ENCODE measurements at places on chromosomes 2 and 18. TPM values are rescaled to one million over a fixed set of nuclear protein-coding genes. Genes with fewer than 3 reads are reported as not detected.

DNA sequence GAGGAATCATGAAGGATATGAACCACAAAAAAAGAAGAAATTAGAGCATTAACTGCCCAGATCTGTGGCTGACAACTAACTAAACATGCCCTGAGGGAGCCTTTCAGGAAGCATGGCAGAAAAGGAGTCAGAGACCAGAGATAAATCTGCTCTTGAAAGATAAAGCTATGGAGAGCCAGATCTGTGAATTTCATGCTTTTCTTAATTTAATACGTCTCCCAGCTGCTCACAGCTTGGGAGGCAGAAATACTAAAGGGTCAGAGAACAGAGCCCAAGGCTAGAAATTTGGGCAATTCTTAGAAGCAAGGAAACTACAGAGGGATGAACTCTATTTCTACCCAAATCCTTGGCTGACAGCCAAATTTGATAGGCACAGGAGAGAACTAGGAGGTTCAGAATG, 223.0 kb upstream of the DPP10 start:
- H3K27me3 ChIP-seq = no peaks in the 10 kb centered on the region
- H3K27ac ChIP-seq = no peak overlapping the region
- peaks cover 3% of the 10 kb centered on the region for H3K4me1 ChIP-seq
- H3K4me3 ChIP-seq = no peak overlapping the region
- DNase-seq = no peak

DNA sequence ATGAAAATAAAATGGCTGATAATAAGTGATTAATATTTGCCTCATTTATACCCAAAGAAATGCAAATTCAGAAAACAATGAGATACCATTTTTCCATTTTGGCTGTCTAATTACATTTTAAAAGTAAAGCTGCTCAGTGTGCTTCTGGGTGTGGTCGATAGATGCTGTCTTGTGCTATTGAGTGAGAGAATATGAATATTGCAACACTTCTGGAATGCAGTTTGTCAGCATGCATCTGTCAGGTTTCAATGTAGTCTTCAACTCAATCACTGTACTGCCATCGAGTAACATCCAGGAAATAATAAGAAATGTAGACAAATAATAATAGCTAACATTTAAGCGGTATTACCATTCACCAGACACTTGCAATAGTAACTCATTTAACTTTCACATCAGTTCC, 3.9 kb downstream of the IL18R1 start:
- no peaks in the 10 kb centered on the region for H3K4me1 ChIP-seq
- no peaks in the 10 kb centered on the region for H3K36me3 ChIP-seq
- H3K4me3 ChIP-seq = no peak overlapping the region
- peaks cover 42% of the 10 kb centered on the region for H3K27me3 ChIP-seq
- DNase-seq = no peak

GRCh38 chr2:226037526-226037925, 638.0 kb downstream of the NYAP2 start:
- H3K4me3 ChIP-seq = no peak overlapping the region
- no peaks in the 10 kb centered on the region for H3K36me3 ChIP-seq
- no peak for DNase-seq
- H3K27ac ChIP-seq = no peak overlapping the region

- H3K4me3 ChIP-seq = no peak overlapping the region
- DNase-seq = no peak
- H3K36me3 ChIP-seq = no peaks in the 10 kb centered on the region
These were observed 137.0 kb downstream of the RND3 start for GRCh38 chr2:150350500-150350899.

DNA sequence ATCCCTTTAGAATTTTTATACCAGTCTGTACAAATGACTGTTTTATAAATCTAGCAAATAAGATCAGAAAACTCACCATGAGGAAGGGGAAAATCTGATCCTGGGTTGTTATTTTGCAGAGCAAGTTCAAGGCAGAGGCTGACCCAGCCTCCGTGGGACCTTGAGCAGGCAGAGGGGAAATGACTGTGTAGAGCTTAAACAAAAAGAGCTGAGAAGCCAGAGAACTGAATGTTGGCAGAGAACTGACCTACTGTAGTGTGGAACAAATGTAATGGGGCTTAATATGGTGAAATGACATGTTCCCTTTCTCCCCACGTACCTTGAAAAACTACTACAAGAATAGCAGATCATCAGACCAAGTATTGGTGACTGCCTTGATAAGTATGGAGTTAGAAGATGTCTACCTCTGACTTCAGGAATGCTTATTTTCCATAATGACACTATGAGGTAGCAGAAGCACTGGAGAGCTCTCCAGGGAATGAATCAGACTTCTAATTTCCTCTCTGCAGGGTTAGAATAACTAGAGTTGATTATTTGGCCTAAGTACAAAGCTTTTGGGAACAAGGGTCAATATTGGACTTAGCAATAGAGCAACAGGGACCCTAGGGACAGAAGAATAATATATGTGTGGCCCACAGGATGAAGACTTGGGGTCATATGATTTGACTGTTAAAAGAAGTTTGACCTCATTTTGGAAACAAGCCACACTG, 304.4 kb downstream of the CCDC178 start:
- H3K4me1 ChIP-seq = no peaks in the 10 kb centered on the region
- H3K27ac ChIP-seq = no peak overlapping the region
- H3K27me3 ChIP-seq = no peaks in the 10 kb centered on the region
- no peak overlapping the region for H3K4me3 ChIP-seq

GRCh38 chr18:3213300-3214059, 6.3 kb downstream of the MYOM1 start:
- H3K27ac ChIP-seq = no peak overlapping the region
- H3K4me1 ChIP-seq = peaks cover 7% of the 10 kb centered on the region
- no peak overlapping the region for H3K4me3 ChIP-seq
- H3K36me3 ChIP-seq = no peaks in the 10 kb centered on the region
- H3K27me3 ChIP-seq = no peaks in the 10 kb centered on the region

DNA sequence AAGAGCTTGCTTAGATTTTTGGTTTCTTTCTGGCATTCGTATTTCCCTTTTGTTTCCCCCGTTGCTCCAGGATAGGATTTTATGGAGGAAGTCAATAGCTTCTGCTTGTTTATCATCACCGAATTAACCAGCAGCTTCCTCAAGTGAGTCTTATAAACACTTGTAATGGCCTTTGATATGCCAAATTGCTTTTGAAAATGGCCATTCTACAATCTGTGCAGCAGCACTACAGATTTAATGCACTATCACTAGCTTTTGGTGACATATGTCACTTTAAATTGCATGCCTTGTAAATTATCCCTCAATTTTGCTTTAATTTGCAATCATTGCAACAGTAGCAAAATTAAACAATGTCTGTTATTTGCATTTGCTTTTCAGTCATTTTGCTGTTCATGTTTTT, 774.7 kb downstream of the METTL4 start:
- H3K36me3 ChIP-seq = no peaks in the 10 kb centered on the region
- no peak overlapping the region for H3K27ac ChIP-seq
- no peaks in the 10 kb centered on the region for H3K4me1 ChIP-seq
- no peaks in the 10 kb centered on the region for H3K27me3 ChIP-seq
- no peak for DNase-seq

GRCh38 chr2:56348392-56349210, 164.8 kb downstream of the CCDC85A start:
- no peaks in the 10 kb centered on the region for H3K4me1 ChIP-seq
- H3K27me3 ChIP-seq = no peaks in the 10 kb centered on the region
- H3K4me3 ChIP-seq = no peak overlapping the region
- no peaks in the 10 kb centered on the region for H3K36me3 ChIP-seq
- no peak overlapping the region for H3K27ac ChIP-seq
- DNase-seq = no peak

DNA sequence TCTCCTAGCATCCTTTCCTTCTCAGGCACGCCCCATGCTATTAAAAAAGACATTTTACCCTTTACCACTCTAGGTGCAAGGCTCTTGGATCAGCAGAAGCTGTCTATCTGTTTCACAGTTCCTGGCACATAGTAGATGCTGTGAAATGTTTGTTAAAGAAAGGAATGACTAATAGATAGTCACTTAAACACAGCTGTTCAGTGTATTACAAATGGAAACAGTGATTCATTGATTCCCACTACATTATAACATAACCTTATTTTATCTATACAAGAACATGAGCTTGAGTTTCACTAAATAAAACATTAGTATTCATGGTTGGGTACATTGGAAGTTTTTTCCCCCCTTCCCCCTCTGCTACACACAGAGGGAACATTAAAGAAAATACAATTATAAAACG, 142.1 kb downstream of the ASXL3 start:
- no peaks in the 10 kb centered on the region for H3K4me1 ChIP-seq
- DNase-seq = no peak
- H3K27me3 ChIP-seq = no peaks in the 10 kb centered on the region
- H3K4me3 ChIP-seq = no peak overlapping the region
- no peak overlapping the region for H3K27ac ChIP-seq

DNA sequence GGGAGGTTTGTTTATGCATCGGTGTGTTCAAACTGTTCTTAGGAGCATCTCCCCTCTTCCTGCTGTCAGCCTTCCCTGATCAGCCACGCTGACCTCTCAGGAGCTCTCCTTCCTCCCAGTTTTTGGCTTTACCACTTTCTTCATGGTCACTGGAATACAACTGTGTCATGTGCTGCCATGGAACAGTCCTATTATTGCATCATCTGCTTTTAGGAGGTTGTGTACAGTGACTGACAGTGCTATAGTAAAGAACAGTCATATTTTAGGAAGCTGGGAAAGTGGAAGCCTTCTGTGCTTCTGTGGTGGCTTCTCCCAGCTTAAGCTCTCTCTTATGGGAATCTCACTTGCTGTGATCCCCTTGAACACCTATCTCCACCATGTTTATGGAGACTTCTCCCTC, 165.5 kb downstream of the TPGS2 start:
- H3K27ac ChIP-seq = no peak overlapping the region
- H3K36me3 ChIP-seq = peaks cover 2% of the 10 kb centered on the region
- H3K4me3 ChIP-seq = no peak overlapping the region

- H3K4me1 ChIP-seq = peaks cover 29% of the 10 kb centered on the region
- H3K27me3 ChIP-seq = no peaks in the 10 kb centered on the region
- H3K4me3 ChIP-seq = no peak overlapping the region
- H3K36me3 ChIP-seq = no peaks in the 10 kb centered on the region
These were observed 69.6 kb downstream of the ACVR1C start for GRCh38 chr2:157559061-157559460.

DNA sequence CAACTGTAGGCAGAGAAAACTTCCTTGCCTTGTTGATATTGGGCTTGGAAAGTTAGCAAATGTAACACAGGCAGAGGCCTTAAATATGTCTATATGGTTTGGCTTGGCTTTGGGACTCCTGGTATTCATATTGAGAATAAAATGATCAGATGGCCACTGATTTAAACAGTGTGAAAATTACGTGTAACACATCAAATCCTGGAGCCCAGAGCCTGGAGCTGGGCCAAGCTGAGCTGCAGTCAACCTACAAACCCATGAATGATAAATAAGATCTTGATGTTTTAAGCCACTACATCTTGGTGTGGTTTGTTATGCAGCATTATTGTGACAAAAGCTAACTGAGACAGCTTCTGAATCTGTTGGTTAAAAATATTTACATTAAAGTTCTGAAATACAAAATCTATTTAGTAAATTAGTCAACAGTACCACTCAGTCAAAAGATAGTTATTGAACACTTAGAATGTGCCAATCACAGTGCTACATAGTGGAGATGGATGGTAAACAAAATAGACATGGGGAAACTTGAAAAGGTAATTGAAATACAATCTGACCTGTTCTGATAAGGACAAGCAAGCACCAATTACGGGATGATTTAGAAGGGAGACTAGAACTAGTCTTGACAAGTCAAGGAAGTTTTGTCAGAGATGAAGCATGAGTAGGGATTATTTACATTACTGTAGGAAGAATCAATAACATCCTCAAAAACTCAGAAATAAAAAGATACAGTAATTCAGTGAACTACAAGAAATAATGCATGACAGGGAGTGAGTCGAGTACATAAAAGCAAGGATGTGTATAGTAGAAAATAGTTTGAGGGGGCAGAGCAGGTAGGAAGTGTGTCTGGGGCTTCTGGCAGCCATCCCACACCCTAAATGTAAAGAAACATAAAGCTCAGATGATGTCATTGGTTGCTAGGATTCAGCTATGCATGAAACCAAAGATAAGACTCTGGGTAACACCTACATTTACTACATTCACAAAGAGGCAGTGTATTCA, 157.7 kb downstream of the HNMT start:
- H3K4me3 ChIP-seq = no peak overlapping the region
- H3K27me3 ChIP-seq = no peaks in the 10 kb centered on the region
- H3K27ac ChIP-seq = no peak overlapping the region
- no peaks in the 10 kb centered on the region for H3K36me3 ChIP-seq
- H3K4me1 ChIP-seq = no peaks in the 10 kb centered on the region

- H3K27me3 ChIP-seq = no peaks in the 10 kb centered on the region
- H3K4me3 ChIP-seq = no peak overlapping the region
- DNase-seq = no peak
- H3K4me1 ChIP-seq = no peaks in the 10 kb centered on the region
- H3K27ac ChIP-seq = no peak overlapping the region
These were observed 3.3 kb downstream of the IL1R2 start for GRCh38 chr2:101995019-101995418.

GRCh38 chr2:67600222-67600871, 203.2 kb downstream of the ETAA1 start:
- H3K27ac ChIP-seq = no peak overlapping the region
- no peaks in the 10 kb centered on the region for H3K4me1 ChIP-seq
- H3K4me3 ChIP-seq = no peak overlapping the region
- peak; percentile 40 for DNase-seq
- H3K36me3 ChIP-seq = no peaks in the 10 kb centered on the region
- no peaks in the 10 kb centered on the region for H3K27me3 ChIP-seq

DNA sequence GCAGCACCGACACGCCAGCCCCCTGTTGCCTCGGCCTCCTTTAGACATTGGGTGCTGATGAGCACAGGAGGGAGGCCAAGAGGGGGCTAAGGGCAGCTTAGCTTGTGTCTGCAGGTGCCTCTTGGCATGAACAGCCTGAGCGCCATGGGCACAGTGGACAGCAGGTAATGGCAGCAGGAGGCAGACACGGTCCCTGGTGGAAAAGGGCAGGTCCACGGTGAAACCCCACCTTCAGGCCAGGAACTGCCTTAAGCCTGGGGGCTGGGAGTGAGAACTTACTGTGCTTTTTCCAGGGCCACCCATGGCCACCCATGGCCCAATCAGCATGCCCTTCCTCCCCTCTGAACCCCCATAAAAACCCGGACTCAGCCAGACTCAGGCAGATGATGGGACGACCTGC, 633.4 kb upstream of the TMEFF2 start:
- no peak overlapping the region for H3K4me3 ChIP-seq
- no peak overlapping the region for H3K27ac ChIP-seq
- DNase-seq = no peak

MALL gene
- total RNA-seq = 1.4 TPM

SMAD7 gene
- total RNA-seq = 1.1 TPM

NGEF gene
- 4.3 TPM for total RNA-seq

ABCB6 gene
- total RNA-seq = 14.0 TPM
